ENCODE measurements at places on chromosomes 7 and 10.

DNA sequence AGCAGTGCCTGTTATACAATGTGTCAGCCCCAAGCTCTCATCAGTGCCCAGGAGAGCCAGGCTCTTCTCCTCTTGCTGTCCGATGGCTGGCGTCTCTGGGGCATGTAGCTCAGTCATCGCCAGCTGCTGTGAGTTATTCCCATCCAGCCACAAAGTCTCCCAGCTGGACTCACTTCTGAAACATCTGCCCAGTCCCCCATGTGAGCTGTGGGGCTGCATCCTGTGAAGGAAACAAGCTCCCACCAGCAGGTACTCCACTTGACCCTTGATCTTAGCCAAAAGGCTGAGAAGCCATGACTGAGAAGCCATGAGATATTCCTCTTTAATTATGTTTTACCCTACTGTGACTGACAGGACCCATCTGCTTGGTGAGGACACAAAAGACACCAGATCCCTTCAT lies 212.7 kb upstream of the IGFBP3 start:
- no peak for DNase-seq

- DNase-seq: no peak
Measured at GRCh38 chr10:11159543-11160215, 142.0 kb downstream of the CELF2 start.

DNA sequence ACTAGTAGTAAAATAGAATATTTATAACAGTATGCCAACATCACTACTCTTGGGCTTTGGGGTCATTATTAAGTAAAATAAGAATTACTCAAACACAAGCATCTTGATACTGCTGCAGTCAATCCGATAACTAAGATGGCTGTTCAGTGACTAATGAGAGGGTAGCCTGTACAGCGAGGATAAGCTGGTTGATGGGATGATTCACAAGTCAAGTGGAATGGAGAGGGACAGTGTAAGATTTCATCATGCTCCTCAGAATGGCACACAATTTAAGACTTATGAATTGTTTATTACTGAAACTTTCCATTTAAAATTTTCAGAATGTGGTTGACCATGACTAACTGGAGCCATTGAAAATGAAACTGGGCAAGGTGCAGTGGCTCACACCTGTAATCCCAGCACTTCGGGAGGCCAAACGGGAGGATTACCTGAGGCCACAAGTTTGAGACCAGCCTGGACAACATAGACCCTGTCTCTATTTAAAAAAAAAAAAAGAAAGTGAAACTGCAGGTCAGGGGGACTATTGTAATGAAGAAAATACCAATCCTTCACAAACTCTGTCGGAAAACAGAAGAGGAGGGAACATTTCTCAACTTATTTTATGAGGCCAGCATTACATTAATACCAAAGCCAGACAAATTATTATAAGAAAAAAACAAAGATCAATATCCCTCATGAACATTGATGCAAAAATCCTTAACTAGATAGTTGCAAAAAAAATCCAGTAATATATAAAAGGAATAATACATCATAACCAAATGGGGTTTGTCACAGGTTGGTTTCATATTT lies 11.2 kb downstream of the AVL9 start:
- peak; percentile 82 for DNase-seq

DNA sequence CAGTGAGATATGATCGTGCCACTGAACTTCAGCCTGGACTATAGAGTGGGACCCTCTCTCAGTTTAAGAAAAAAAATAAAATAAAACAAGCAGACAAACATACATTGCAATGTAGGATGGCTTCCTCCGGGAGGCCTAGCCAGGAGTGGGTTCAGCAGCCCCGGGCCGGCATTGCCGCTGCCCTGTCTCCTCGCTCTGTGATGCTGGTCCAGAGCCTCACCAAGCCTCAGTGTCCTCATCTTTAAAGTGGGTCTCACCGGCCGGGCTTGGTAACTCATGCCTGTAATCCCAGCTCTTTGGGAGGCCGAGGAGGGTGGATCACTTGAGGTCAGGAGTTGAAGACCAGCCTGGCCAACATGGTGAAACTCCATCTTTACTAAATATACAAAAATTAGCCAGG lies 71.6 kb downstream of the PTPRE start:
- DNase-seq: no peak

DNA sequence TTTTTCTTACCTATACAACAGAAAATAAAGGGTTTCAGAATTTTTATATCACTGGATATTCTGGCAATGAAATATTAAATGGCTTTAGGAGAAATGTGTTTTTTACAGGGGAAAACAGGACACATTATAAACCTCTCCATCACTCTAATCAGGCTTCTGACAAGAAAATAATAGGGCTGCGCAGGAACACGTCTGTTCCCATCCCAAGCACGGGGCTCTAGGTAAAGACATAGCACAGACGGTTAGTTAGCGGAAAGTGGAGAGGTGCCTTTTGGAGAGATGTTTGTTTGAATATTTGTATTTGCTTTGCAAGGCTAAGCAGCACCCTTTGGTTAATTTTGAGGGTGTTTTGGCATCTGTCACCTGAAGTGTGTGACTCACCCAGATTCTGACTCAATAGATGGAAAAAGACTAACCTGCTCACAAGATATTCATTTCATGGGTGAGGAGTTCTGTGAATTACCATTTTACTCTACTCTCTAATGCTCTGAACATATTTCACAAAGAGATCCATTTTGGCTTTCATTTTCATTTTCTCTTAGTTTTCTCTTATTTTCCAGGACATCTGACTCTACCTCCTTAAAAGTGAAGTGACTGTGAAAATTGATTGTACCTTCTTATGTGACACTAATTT lies 174.5 kb upstream of the AKR1E2 start:
- no peak for DNase-seq

GRCh38 chr7:101442426-101443070 lies 79.9 kb downstream of the COL26A1 start:
- no peak for DNase-seq

GRCh38 chr10:73338801-73339368 lies 19.8 kb downstream of the CFAP70 start:
- no peak for DNase-seq

DNA sequence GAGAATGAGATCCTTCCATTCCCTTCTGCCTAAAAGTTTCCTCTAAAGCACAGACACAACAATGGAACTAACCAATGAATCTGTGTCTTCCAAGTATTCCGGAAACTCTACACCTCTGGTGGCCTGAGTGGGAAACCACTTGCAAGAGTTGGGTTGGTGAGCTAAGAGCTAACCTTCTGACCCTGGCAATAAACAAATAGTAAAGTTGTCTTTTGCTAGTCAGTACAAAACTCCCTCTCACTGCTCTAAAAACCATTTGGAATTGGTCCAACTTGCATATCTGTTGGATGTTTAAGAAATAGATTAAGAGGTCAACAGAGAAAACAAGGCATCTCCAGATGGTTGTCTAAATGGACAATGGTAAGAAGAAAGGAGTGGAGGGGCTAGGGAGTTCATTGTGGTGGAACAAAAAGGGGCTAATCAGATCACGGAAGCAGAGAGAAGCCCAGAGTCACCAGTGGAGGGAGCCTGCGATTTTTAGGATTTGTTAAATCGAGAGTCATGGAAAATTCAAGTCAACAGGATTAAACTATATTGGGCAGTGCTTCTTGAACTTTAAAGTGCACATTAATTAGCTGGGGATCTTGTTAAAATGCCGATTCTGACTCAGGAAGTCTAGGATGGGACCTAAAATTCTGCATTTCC lies 192.3 kb downstream of the EVX1 start:
- DNase-seq: no peak

DNA sequence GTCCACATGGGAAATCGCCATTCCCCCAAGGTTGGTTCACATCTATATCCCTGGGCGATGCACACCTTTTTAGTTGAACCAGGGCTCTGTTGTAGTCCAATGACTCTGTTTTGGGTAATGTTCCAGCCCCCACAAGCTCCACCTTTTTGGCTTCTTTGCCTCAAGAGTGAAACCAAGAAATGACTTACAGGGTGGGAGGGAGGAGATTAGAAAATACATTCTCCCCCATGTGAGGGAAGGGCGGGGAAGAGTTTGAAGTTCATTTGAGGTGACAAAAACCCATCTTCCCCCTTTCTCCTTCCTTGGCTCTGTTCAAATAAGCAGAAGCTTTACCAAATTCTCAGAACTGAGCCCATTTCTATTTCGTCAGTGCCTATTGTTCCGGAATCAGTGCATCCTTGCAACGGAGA lies 82.8 kb downstream of the GATA3 start:
- no peak for DNase-seq

GRCh38 chr7:78472519-78472918 lies 673.9 kb downstream of the PHTF2 start:
- peak; percentile 88 for DNase-seq

- no peak for DNase-seq
Measured at GRCh38 chr7:4051696-4052095, 630.4 kb upstream of the FOXK1 start.

DNA sequence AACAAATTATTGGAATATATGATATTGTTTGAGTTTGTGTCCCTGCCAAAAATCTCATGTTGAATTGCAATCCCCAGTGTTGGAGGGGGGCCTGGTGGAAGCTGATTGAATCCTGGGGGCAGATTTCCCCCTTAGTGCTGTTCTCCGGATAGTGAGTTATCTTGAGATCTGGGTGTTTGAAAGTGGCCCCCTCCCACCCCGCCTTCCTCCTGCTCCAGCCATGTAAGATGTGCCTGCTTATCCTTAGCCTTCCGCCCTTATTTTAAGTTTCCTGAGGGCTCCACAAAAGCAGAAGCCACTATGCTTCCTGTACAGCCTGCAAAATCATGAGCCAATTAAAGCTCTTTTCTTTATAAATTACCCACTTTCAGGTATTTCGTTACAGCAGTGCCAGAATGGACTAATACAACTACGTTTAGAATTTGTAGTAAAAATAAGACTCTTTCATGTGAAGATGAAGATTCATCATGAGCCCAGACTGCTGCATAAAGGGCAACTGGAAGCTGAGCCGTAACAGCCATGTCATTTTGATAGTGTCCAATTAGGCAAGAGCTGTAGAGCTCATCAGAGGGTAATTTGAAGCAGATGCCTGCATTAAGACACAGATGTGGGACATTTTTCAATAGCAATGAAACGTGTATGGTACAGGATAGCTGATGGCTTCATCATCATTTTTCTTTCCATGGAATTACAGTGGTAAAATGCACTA lies 1007.2 kb downstream of the REEP3 start:
- no peak for DNase-seq

- no peak for DNase-seq
Measured at GRCh38 chr7:132394283-132395198, 181.7 kb downstream of the PLXNA4 start.

DNA sequence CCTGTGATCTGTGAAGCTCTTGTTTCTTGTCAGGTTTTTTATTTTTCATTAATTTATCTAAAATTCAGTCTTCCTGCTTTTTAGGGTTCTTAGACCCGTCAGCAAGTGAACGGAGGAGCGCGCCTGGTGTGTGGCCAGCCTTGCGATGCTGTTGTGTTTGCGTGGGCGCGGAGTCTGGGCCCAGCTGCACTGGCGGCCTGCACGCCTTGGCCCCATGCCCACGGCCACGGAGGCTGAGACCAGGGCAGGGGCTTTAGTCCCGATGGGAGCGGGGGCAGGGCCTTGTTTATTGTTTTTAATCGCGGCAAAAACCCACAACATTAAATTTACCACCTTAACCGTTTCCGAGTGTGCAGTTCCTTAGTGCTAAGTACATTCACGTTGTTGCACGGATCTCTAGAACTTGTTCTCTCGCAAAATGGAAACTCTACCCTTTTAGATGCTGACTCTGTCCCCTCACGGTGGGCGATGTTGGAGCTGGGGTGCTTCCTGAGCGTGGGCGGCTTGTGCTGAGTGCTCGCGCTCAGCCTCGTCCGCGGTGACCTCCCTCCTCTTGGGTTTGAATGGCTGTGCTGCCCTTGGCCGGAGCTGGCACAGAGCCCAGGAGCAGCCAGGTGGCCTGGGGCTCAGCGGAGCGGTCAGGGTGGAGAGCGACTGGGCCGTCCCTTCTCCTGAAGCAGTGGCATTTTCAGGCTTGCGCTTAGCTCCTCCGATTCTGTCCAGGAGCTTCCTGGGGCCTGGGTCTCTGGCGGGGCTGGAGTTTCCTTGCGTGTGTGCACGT lies 69.1 kb downstream of the INPP5A start:
- DNase-seq: no peak
